ENCODE measurements at places on chromosomes 3 and 15.

DNA sequence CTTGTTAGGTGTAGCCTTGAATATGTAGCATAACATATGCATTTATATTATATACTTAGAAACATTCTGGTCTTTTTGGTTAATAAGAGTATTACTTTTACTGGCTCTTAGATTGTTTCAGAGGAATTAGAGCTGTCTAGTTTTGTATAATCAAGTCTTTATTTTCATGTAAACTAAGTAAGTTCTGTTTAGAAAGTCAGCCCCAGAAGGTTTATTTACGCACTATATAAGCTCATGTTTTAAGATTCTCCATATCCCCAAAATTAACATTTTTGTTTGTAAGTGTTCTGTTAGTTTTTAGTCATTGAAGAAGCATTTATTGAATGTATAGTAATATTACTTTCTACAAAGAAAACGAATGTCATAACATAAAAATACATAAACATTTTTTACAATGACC lies 158.1 kb downstream of the HCN4 start:
- DNase-seq: no peak

- no peak for DNase-seq
Measured at GRCh38 chr3:150248116-150248887, 159.8 kb upstream of the TSC22D2 start.

- no peak for DNase-seq
Measured at GRCh38 chr15:27585041-27585640, 514.0 kb downstream of the OCA2 start.

DNA sequence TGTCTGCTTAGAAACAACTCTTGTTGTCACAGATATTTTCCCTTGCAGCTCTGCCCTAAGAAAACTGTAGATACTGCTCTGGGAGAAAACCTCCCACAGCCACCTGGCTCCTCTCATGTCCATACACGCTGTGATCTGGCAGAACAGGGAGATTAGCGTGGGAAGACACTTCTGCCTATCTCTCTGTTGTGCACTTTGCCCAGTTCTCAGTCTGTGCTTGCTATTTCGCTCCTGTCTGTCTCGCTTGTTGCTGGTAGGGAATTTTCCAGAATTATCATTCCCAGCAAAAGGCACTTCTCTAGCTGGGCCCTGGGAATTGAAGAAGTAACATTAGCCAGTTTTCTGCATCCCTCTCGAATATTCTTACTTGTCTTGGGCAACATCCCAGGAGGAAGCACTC lies 8.1 kb upstream of the GATM start:
- no peak for DNase-seq

DNA sequence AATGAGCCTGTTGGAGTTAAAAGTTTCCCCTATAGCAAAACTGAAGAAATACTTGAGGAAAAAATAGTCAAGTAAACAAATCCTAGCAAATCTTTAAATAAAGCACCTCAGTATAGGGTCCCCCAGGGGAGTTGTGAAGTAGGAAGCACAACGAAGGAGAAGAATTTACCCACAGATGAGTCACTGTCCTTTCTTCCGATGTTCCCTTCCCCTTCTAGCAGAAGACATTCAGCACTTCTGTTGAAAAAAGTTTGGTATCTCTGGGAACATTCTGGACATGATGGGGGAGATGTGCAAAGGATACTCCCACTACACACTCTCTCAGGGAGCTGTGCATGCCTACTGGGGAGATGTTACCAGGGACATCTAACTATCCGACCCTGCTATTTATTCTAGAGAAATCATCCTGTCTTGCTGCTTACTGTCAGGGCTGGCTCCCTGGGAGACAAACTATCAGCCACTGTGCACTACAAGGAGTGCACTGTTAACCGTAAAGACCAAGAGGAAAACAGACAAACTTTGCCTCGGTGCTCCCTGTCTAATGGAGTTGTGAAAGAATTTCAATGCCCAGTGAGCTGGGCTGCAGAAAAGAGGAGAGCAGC lies 93.8 kb downstream of the RFTN1 start:
- no peak for DNase-seq

DNA sequence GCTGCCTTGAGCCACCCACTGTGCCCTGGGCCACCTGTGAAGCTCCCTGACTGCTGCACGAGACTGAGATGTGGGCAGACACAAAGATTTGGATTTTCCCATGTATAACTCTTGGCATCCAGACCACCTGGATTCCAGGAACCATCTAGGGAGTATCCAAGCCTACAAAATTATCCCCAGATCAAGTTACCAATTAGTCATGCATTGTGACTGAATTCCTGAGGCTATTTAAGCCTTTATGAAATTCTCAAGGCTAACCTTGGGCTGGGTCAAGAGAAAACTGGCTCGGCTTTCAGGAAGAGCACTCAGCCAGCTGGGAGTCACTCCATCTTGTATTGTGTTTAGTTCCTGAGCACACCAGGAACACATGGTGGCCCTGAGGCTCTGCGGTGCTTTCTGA lies 13.3 kb upstream of the ATP13A5 start:
- DNase-seq: no peak

DNA sequence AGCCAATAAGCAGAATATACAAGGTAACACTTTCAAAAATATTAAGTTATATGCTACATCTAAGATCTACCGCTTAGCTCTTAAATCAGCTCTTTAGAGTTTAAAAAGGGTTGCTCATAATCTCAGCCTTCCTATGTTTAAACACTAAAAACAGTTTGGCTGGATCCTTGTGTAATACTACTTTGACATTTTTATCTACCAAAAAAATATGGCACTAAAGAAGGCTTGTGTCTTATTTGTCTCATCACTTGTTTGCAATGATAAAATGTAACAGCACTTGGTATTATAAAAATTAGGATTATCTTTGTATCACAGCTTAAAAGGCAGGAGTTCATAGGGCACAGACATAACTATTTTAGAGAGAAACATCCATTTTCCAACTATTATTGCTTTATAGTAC lies 9.8 kb downstream of the ANKRD28 start:
- no peak for DNase-seq

DNA sequence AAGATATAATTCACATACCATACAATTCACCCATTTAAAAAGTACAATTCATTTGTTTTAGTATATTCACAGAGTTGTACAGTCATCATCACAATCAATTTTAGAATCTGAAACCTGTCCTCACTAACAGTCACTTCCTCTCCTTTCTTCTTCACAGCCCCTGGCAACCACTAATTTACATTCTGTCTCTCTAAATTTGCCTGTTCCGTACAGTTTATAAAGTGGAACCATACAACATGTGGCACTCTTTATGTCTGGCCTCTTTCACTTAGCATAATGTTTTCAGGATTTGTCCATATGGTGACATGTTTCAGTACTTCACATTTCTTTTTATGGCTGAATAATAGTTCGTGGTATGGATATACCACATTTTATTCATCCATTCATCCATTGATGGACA lies 22.7 kb downstream of the ERICH6 start:
- no peak for DNase-seq

GRCh38 chr3:8984526-8984925 lies 21.3 kb upstream of the RAD18 start:
- DNase-seq: no peak

GRCh38 chr3:119408243-119408950 lies 55.0 kb downstream of the TMEM39A start:
- DNase-seq: no peak

GRCh38 chr3:41464401-41464800 lies 265.1 kb downstream of the CTNNB1 start:
- no peak for DNase-seq

DNA sequence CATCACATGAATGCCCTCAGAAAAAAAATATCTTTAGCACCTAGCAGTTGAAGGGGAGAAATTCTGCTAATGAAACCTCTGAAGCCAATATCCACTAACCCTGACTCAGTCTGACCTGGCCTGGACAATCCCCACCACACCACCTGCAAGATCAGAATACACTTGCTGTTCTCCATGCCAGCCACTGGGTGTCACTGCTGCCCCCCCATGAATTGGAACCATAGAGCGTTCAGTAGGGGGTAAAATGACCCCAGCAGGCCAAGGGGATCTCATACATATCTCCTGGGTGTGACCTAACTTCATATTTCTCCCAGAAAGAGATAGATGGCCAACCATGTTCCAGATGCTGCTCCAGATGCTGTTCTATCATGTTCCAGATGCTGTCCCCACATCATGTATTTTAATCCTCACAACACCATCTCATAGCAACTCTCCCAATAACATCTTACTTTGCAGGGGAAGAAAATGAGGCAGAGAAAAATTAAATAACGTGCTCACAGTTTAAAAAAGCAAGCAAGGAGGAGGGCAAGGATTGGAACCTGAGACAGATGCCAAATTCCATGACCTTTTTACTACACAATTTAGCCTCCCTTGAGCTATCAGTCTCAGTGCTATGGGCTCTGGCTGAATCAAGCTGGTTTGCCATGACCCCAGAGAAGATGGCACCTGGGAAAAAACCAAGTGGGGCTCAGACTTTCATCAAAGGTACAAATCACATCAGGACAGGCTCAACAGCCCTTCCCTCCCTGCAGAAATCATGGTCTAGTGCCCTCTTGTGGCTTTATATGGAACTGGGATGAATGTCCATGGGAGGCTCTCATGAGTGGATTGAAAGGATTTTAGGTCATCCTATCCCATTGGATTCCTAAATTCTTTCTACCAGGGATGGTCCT lies 12.4 kb downstream of the NTRK3 start:
- no peak for DNase-seq
